ENCODE measurements at places on chromosomes 4 and X. TPM values are rescaled to one million over a fixed set of nuclear protein-coding genes. Genes with fewer than 3 reads are reported as not detected.

Gene MCF2
- 7.7 TPM for total RNA-seq

Gene SSX2
- total RNA-seq = not detected

Gene ETNPPL
- 0.67 TPM for total RNA-seq

Gene NSDHL
- 24.3 TPM for total RNA-seq

Gene XKRX
- total RNA-seq = not detected

Gene TMEM31
- not detected for total RNA-seq

Gene MCTS1
- total RNA-seq = 40.3 TPM

Gene YY2
- 2.5 TPM for total RNA-seq

Gene PNMA6F
- total RNA-seq = not detected

Gene EMD
- total RNA-seq = 42.0 TPM

Gene AFF2
- total RNA-seq = 0.69 TPM

Gene PCDH11X
- under 0.01 TPM for total RNA-seq

Gene SPANXB1
- total RNA-seq = not detected

Gene ARAP2
- 24.6 TPM for total RNA-seq

Gene SHROOM2
- total RNA-seq = 12.8 TPM

Gene TMPRSS11D
- not detected for total RNA-seq

Gene NUDT10
- total RNA-seq = 3.1 TPM

Gene PABPC1L2A
- not detected for total RNA-seq

Gene CC2D2A
- 31.3 TPM for total RNA-seq

Gene PARM1
- total RNA-seq = not detected

Gene FAM47A
- not detected for total RNA-seq

Gene FGB
- not detected for total RNA-seq

Gene NEUROG2
- not detected for total RNA-seq

Gene USP53
- total RNA-seq = 12.7 TPM

Gene STS
- 4.0 TPM for total RNA-seq

Gene MAGEA2
- not detected for total RNA-seq

Gene CCSER1
- 0.33 TPM for total RNA-seq

Gene NXT2
- total RNA-seq = 13.1 TPM

Gene S100G
- not detected for total RNA-seq

Gene EREG
- 0.15 TPM for total RNA-seq

Gene HSFX3
- total RNA-seq = not detected

Gene IGFBP7
- total RNA-seq = 716 TPM

Gene HDX
- 7.4 TPM for total RNA-seq

Gene ETDB
- total RNA-seq = not detected

Gene SCLT1
- total RNA-seq = 28.8 TPM

Gene ANK2
- total RNA-seq = 19.6 TPM

Gene CNKSR2
- total RNA-seq = 2.6 TPM

Gene GAGE12C
- not detected for total RNA-seq

Gene GPC4
- not detected for total RNA-seq

Gene PDE6B
- 2.8 TPM for total RNA-seq

Gene ZNF630
- under 0.01 TPM for total RNA-seq

Gene IL21
- total RNA-seq = not detected

Gene C4orf17
- not detected for total RNA-seq

Gene MAGEC3
- total RNA-seq = not detected

Gene HTR2C
- not detected for total RNA-seq

Gene KIT
- 42.2 TPM for total RNA-seq

Gene RPS6KA6
- not detected for total RNA-seq

Gene GDI1
- 86.9 TPM for total RNA-seq

Gene ZFP92
- total RNA-seq = under 0.01 TPM

Gene BST1
- 29.8 TPM for total RNA-seq

Gene NAP1L3
- 0.46 TPM for total RNA-seq

All from melanocyte of skin (primary cell).